Osteoblast (primary cell): ENCODE measurements at places on chromosomes 1 and 21. TPM values are rescaled to one million over a fixed set of nuclear protein-coding genes. Genes with fewer than 3 reads are reported as not detected.
A peak's percentile ranks its signal among the peaks of the same experiment; 100 is the strongest.

Gene PSRC1
- total RNA-seq = 5.4 and 5.9 TPM in 2 replicates

Gene TMPRSS15
- not detected in 2 replicates for total RNA-seq

Gene TMOD4
- 0.36 TPM in 1 of 2 replicates, not detected in the other for total RNA-seq

DNA sequence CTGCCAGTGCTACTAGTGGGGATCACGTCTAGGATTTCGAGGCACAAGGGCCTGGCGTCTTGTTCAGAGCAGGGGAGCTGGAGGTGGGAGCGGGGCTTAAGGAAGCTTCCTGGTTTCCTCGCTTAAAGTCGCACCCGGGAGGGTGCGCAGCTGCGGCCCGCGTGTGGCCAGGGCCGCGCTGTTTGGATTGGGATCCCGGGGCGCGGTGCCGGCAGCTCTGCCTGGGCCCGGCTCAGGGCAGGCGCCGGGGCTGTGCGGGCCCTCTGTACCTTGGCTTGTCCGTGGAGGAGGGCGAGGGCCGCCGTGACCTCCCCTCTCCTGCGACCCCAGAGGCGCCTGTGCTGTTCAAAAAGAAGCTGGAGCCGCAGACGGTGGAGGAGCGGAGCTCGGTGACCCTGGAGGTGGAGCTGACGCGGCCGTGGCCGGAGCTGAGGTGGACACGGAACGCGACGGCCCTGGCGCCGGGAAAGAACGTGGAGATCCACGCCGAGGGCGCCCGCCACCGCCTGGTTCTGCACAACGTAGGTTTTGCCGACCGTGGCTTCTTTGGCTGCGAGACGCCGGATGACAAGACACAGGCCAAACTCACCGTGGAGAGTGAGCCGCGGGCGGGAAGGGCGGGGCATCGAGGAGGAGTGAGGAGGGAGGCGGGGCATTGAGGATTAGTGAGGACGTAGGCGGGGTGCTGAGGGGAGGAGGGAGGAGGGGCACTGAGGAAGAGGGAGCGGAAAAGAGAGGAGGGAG, 67.8 kb downstream of the OBSCN start:
- no peak overlapping the region for H3K27ac ChIP-seq
- no peaks in the 10 kb centered on the region for H3K36me3 ChIP-seq
- DNase-seq = peak; percentile 99
- no peaks in the 10 kb centered on the region for H3K4me1 ChIP-seq

GRCh38 chr1:74673351-74674111, at the start of gene ERICH3:
ERICH3 (minus strand) TSS chr1:74673792; CDS start chr1:74673519, 273 bp downstream.
- peaks cover 2% of the 10 kb centered on the region for H3K4me1 ChIP-seq
- H3K36me3 ChIP-seq = no peaks in the 10 kb centered on the region
- H3K4me3 ChIP-seq = peak within 1 kb of the TSS; percentile 62
- no peaks in the 10 kb centered on the region for H3K27me3 ChIP-seq
- peak; percentile 53 for DNase-seq

GRCh38 chr1:55617288-55617982, 402.3 kb upstream of the USP24 start:
- H3K4me3 ChIP-seq = no peak overlapping the region
- DNase-seq = no peak
- H3K27me3 ChIP-seq = no peaks in the 10 kb centered on the region

- no peaks in the 10 kb centered on the region for H3K27me3 ChIP-seq
- H3K27ac ChIP-seq = no peak overlapping the region
- DNase-seq = peak; percentile 89
- H3K4me3 ChIP-seq = no peak overlapping the region
These were observed 57.6 kb downstream of the KCNAB2 start for GRCh38 chr1:6103111-6103853.

GRCh38 chr1:84582802-84583587, 8.8 kb upstream of the CTBS start:
- no peaks in the 10 kb centered on the region for H3K27me3 ChIP-seq
- no peaks in the 10 kb centered on the region for H3K4me1 ChIP-seq
- H3K4me3 ChIP-seq = no peak overlapping the region
- no peak overlapping the region for H3K27ac ChIP-seq

DNA sequence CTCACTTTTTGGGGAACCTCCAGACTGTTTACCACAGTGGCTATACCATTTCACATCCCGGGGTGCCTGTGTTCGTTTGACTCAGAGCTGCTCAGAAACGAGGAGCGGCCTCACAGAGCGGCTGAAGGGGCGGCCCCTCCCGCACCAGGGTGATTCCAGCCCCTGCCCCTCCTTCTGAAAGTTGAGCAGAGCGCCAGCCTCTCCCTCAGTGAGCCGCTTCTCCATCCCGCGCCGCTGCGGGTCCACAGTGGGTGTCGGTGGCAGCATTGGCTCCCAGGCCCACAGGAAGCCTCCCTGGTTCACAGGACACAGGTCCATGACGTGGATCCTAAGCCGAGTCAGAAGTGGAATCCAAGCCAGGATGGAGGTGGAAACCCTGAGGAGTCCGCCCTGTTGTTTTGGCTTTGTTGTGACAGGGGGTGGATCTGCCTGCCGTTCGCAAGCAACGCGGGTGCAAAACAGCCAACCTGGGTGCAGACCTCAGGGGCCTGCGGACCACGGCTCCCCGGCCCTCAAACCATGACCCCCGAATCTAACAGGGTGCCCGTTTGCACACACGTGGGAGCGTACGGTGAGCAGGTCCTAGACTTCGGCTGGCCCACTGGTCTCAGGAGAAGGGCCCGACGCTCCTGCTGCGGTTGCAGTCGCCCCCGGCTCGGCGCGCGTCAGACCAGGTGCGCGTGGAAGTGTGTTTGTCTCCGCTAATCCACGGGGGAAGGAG, 186.8 kb upstream of the ARHGEF16 start:
- no peak for DNase-seq
- no peak overlapping the region for H3K4me3 ChIP-seq
- no peaks in the 10 kb centered on the region for H3K27me3 ChIP-seq
- no peaks in the 10 kb centered on the region for H3K4me1 ChIP-seq
- H3K27ac ChIP-seq = no peak overlapping the region

GRCh38 chr1:1230656-1231399, 973 bp downstream of the SDF4 start:
- no peaks in the 10 kb centered on the region for H3K27me3 ChIP-seq
- peaks cover 13% of the 10 kb centered on the region for H3K4me1 ChIP-seq
- peak; percentile 100 for DNase-seq
- H3K4me3 ChIP-seq = peak overlapping the region; percentile 91
- H3K36me3 ChIP-seq = peaks cover 12% of the 10 kb centered on the region
